GM20000 (cell line): ENCODE measurements at places on chromosomes 2 and 18.
A peak's percentile ranks its signal among the peaks of the same experiment; 100 is the strongest.

- DNase-seq: no peak
Measured at GRCh38 chr2:38524580-38524979, 78.1 kb downstream of the HNRNPLL start.

DNA sequence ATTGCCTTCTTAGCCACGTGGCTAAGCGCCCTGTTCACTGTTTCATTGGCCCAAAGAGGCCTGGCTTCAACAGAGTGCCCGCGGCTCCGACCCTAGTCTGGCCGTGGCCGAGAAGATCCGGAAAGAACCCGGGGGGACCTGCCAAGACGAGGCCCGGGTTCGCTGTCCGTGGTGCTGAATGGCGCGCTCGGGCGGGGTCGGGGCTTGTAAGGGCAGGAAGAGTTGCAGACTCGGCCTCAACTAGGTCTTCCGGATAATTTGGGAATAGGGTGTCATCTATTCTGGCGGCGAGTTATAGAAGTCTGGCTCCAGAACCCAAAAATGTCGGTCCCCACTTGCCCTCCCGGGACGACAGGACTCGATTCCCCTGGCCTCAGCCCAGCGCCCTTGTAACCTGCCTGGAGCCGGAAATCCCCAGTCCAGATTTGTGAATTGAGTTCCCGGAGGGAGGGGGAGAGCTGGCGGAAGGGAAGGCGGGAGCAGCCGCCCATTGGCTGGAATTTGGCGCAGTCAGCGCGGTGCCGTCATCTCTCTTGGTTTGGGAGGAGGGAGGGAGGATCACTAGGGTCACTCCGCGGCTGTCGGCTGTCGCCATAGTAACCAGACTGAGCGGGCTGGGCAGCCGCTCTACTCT, 3.5 kb downstream of the CDK5R2 start:
- DNase-seq: peak; percentile 62

DNA sequence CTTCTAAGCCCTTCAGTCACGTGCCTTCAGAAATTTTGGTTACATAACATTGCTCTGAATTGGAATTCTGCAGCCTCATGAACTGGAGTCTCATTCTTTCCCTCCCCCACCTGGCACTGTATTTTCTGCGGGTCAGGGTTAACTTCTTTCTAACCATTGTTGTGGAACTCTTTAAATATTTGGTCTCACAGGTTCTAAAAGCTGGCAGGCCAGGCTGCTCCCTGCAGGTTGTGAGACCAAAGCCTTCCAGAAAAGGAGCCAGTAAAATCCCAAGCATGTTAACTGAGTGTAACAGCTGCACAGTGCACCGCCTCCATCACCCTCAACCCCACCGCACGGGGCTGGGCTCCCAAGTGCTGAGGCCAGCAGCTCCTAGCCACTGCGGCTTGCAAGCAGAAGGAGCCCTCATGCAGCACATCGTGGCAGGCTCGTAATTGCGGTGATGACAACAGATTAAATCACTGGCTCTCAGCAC, 174.1 kb upstream of the ALPP start:
- no peak for DNase-seq

DNA sequence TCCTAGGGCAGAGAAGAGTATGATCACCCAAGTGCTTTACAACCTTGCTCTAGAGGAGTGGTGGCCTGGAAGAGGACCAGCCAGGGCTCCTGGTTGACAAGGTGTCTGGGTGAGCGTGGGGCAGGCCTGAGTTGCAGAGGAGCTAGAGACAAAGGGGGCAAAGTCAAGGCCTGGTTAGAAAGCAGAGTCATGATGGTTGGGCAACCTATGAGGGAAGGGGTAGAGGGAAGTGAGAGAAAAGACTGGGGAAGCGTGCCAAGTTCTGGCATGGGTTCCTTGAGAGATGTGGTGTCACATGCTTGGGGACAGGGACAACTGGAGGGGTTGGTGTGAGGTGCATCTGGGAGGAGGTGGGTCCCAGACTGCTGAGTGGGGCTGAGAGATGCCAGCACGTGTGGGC, 13.5 kb downstream of the ZFP36L2 start:
- no peak for DNase-seq

DNA sequence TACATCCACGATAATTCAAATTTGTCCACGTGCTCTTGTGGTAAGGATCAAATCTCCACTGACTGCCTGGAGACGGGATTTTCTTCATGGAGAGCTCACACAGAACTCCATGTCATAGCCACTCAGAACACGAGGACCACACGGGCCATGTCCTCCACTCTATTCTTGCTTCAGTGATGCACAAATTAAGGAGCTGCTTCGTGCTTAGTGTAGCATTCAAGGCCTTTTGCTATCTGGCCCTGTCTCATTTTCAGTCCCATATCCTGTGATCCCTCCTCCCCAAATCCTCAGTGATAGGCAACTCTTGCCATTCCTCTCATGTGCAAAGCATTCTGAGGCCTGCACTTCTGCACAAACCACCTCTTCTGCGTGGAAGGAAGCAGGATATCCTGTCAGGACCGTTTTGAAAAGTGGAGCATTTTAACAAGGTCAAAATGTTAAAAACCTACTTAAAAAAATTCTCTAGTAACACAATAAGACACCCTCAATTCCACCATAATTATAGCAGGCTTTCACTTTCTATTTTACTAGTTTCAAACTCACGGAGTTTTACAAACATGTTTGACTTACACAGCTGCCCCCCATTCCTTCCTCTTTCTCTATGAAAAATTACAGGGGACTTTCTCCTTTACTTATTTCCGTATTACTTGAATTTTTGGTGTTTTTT, 35.2 kb downstream of the ST3GAL5 start:
- DNase-seq: peak; percentile 48

GRCh38 chr18:46215902-46216723, 111.9 kb downstream of the HAUS1 start:
- no peak for DNase-seq

DNA sequence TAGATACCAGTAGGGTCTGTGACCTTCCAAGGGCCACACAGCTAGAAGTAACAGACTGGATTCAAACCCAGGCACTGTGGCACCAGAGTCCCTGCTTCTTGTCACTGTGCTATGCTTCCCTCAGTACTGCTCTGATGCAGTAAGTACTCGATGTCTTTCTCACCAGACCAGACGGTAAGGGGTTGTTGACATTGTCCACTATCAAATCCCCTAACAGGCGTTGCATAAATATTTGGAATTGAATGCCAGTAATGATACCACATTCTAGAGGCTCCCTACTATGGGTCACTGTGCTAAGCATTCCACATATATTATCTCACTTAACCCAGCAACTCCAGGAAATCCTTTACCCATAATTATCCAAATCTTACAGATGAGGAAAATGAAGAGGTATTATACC, 223.1 kb downstream of the C1D start:
- no peak for DNase-seq

DNA sequence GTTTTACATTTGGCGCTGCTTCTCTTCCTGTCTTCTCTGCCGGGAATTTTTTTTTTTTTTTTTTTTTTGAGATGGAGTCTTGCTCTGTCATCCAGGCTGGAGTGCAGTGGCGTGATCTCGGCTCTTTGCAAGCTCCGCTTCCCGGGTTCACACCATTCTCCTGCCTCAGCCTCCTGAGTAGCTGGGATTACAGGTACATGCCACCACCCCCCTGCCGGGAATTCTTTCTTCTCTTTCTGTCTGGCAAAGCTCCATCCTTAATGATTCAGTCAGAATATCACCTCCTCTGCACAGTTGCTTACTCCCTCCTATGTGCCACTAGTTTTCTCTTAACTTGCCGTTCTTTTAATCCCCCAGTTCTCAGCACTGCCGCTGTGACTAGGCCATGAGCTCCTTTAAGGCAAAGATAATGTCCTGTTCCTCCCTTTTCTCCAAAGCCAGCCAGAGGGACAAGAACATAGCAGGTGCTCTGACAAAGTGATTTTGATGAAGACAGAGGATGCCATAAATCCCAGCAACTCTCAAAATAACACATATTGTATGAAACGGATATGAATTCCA, 112.1 kb upstream of the LRATD1 start:
- no peak for DNase-seq

DNA sequence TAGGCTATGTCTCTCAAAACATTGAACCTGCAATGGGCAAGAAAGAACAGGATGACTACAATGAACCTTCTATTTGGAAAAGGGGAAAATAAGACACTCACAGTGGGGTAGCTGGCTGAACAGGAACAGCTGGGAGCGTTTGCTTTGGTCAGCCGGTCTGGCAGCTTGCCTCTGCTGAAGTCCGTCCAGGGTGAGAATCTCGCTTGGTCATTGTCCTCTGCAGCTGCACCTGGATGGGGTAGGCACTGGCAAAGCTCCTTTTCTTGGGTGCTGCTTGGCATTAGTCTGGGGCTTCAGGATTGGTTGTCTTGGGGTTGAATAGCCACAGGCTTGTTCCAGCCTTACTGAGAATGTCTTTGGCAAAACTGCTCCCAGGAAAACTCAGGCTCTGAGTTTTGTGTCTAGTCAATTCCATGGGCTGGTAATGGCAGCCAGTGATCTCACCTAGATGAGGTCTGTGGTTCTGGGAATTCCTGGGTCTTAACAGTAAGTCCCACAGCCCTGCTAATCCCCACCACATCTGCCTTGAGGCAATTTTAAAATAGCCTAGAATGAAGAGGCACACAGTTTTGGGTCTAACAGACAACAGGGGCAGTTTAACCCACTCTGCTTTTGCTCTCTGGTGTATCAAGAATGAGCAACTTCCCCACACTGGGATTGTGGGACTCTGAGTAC, 13.4 kb downstream of the NEDD4L start:
- DNase-seq: no peak

GRCh38 chr2:225429717-225430116, 30.2 kb downstream of the NYAP2 start:
- DNase-seq: no peak

DNA sequence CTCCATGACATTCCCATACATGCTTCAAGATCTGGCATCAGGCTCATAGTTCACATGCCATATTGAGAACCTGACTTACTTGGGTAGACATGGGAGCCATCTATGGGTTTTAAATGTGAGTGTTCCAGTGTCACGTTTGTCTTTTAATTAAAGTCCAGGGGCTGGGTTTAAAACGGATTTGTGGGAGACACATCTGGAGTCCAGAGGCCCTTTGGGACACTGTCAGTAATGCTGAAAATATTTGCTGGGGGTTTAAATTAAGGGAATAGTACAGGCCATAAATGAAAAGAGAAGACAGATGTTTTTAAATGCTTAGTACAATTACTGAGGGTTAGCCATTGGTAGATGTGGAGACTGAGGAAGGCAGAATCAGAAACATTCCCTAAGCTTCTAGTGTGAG, 478.0 kb downstream of the PID1 start:
- DNase-seq: no peak

- no peak for DNase-seq
Measured at GRCh38 chr18:62399781-62400308, 74.7 kb downstream of the TNFRSF11A start.

DNA sequence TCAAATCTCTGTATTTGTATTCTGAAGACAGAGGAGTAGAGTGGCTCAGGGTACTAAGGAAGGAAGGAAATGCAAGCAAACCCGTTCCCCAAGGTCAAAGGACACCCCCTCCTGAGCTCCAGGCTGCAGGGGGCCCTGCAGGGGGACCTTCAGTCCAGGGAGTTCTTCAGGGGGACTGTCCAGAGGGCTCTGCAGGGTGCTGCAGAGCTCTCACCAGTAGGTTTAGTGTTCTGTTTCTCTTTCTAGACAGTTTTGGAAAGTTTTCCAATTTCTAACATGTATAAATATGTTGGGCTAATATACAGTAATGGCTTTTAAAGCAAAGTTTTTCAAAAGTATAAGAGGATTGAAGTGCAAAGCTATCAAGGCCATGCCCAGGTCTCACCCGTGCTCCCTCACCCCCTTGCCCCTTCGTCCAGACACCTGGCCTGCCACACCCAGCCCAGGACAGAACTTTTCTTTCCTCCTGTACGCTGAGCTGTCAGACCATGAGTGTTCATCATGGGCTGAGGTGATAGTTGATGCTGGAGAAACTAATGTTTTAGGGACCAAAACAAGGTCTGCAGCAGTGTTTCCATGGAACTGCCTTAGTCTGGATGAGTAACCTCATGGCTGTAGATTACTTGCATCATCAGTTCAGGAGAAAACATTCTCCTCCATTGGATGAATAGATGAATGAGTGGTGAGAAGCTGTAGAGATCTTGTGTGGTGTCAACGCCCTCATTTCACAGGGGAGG, 134.2 kb downstream of the GLI2 start:
- DNase-seq: no peak

DNA sequence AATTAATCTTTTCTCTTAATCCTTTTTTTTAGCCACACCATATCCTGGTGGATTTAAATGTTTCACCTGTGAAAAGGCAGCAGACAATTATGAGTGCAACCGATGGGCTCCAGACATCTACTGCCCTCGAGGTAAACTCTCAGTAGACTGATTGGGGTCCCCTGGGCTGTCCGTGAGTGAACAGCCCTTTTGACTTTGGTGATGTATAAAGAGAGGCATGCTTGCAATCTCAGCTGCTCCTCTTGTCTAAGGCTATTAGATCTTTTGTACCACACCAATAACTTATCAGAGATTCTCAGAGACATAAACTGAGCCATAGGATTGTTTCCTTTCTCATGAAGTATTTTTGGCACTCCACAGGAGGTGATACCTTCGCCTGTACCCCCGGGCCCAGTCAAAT, 118.6 kb downstream of the LYPD6 start:
- DNase-seq: no peak

- no peak for DNase-seq
Measured at GRCh38 chr2:209125291-209125690, 298.6 kb upstream of the MAP2 start.

- no peak for DNase-seq
Measured at GRCh38 chr2:105381101-105381668, 17.7 kb downstream of the FHL2 start.

- DNase-seq: no peak
Measured at GRCh38 chr2:29202819-29203495, 87.7 kb downstream of the CLIP4 start.

DNA sequence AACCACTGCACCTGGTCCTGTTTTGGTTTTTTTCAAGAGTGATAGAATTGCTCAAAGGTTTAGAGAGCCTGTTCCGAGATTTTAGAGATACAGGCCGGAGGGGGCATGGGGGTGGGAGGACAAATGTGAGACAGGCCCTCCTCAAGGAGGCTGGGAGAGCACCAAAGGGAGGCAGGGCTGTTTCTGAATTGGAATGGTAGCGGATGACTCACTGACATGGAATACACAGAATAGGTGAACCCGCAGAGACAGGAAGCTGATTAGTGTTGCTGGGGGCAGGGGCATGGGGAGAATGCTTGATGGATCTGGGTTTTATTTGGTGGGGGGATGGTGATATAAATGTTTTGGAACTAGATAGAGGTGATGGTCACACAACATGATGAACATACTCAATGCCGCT, 111.0 kb upstream of the MGAT5 start:
- DNase-seq: no peak

DNA sequence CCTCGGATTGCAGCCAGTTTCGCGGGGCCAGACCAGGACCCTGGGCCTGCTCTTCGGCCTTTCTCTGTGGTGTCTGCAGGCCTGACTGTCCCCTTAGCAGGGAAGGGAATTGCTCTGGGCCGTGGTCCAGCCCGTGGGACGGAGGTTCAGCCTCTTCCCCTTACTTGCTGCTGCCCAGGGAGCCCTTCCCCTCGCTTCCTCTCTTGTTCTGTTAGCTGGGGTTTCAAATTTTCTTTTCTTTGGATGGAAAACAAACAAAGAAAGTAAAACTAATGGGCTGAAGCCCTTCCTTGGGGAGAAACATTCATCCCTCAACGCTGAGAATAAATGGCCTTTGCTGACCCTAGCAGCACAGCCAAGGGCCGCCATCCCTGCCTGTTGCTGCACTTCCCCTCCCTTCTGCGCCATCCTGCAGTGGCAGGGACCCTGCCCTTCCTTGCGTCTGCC, 52.4 kb downstream of the ASAP2 start:
- DNase-seq: no peak

- peak; percentile 65 for DNase-seq
Measured at GRCh38 chr2:218272531-218273212, 2.4 kb downstream of the PNKD start.
